ENCODE measurements at places on chromosomes 7 and 10.

- DNase-seq, result no peak
Measured at GRCh38 chr7:149261316-149261828, 624 bp upstream of the ZNF783 start.

DNA sequence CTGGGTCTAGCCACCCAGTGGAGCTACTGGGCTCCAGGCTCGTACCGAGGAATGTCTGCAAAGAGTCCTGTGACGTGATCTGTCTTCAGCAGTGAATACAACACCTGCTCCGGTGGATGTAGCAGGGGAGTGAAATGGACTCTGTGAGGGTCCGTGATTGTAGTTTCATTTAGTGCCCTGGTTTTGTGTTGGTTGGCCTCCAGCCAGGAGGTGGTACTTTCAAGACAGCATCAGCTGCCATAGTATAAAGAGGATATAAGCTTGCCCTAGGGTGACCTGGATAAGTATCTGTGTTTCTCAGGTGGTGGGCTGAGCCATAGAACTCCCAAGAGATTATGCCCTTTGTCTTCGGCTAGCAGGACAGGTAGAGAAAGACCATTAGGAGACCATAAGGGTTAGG, 24.6 kb upstream of the WNT2 start:
- DNase-seq, result no peak

- DNase-seq, result no peak
Measured at GRCh38 chr7:151058781-151059366, 515 bp upstream of the SLC4A2 start.

- DNase-seq, result no peak
Measured at GRCh38 chr10:38146579-38147333, 52.6 kb downstream of the ZNF37A start.

- no peak for DNase-seq
Measured at GRCh38 chr7:157384301-157384700, 47.5 kb downstream of the DNAJB6 start.

DNA sequence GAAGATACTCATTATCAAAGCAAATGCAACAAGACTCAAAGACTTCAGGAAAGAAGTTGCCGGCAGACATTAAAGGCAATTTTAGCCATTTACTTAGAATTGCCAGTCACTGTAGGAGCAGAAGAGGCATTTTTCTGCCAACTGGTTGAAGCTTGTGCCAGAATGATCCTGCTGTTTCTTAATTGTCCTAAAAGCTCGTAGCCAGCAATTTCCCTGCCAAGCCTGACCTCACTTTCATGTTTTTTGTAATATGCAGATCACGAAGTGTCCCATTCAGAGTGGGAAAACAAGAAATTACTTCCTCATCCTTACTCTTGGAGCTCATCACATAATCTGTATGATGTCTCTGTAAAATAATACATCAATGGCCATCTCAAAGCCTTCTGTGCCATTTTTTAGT, 130.9 kb upstream of the ANKRD1 start:
- peak; percentile 24 for DNase-seq

GRCh38 chr7:49636400-49636799, 137.0 kb upstream of the VWC2 start:
- DNase-seq, result no peak

DNA sequence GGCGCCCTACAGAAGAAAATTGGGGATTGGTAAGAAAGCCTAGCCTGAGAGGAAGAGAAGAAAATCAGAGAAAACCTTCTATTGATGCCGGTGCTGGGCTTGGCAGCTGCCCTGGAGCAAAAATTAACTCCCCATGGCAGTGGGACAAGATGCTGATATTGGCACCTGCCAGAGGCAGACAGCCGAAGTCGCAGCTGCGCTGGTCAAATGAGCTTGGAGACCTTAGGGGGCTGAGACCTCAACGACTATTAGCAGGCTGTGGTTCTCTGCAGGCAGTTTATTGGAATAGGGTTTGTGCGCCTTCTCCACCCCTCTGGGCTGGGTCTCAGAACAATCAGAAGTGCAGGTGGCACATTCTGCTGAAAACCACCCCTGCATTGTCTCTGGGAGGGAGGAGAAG, 213.7 kb downstream of the GFRA1 start:
- DNase-seq, result no peak

DNA sequence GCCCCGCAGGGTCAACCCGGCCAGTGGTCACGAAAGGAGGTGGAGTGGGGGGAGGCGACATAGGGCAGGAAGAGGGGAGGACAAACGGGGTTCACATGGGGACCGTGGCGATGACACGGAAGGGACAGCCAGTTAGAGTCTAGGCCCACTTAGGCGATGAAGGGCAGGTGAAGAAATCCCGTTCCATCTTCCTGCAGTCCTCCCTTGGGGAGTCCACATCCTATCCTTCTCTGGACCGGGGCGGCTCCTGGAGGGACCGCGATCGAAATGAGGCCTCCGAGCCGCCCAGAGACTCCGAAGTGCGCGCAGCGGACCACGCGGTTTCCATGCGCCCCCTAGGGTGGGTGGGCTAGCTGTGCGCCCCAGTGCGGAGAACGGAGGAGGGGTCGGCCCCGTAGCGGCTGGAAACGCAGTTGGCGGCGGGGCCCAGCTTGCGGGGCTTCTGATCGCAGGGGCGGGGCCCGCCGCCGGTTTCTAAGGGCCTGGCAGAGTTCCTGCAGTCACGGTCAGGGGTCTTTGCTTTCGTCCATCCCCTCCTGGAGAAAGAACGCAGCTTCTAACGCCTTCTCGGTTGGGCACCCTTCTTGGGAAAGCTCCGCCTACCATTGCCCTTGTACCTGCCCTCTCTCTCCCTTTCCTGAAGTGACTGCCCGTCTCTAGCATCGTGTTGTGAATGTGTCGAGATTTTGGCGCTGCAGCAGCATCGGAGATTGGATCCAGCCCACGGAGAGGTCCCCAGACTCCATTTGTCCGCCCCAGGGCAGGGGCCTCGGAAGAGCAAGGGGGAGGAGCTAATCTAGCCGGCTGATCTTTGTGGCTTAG, 17.9 kb upstream of the TMEM225B start:
- DNase-seq, result peak; percentile 27

DNA sequence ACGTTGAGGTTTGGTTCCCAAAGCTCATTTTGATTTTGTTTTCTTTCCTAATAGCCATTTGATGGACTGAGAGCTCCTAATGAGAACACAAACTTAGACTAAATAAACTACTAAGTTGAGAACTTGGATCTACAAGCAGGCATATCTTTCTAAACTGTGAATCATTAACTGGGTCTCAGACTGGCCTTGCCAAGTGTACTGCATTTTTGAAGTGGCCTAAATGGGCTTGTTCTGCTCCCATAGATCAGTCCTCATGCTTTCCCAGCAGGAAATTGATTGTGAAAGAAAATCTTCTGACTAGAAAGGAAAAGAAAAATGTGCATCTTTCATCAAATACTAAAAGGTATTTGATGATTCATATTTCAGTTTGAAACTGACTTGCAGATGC, 46.7 kb upstream of the RBM33 start:
- DNase-seq, result no peak

DNA sequence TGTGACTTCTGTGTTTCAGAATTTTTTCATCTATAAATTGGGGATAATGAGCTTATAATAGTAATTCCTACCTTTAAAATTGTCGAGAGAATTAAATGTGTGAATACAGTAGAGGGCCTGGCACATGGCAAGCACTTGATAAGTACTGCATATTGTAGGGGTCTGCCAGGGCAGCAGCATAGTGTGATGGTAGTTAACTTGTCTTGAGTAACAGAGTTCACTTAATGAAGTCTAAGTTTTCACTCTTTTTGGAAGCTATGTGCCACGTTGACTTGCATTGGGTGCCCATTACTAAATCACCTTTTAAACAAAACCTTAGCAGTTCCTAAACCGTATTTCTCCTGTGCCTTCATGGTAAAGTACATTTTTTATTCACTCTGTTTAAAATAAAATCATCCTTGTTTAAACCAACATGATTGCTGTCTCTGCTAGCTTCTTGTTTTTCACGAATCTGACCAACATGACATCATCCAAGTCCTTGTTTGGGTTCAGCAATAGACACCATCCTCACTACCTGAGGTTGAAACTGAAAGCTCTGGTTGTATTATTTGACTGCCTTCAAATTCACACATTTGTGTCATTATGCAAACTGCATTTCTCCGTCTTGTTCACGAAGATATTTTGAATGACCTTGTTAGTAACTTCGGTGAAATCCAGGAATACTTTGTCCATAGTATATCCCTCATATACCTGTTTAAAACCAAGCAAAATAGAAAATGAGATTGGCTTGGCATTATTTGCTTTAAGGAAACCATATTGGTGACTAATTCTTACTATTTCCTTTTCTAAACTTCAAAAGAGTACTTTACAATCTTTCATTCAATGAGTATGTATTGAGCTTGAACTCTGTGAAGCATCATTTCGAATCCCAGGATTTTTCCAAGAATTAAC, 340.2 kb downstream of the SUGCT start:
- DNase-seq, result no peak

DNA sequence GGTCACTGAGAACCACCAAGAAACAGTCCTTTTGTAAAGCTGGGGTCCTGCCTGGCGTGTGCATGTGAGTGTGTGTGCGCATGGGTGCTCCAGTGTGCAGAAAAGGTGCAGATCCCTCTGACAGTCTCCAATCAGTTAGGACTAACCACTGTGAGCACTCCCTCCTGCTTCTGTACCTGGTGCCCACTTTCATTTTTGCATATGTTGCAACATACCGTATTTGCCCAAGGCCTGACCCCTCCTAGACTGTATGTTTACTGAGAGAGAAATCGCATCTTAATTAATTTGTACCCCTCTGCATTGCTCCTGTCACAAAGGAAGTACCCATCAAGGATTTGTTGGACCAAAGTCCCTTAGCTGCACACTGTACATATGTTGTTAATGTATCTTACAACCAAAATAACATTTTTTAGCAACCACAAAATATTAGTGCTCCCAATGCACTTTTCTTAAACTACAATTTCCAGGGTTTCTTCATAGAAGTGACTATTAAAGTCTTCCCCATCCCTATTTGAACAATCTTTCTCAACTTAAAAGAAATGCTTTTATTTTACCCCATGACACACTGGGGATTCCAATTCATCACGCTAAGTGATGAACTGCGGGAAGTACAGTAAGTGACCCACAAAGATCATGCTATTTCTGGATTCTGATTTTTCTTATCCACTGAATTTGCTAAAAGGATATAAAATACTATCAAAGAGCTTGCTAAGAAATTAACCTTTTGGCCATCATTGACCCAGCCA, 16.6 kb downstream of the PAXIP1 start:
- DNase-seq, result no peak

GRCh38 chr7:50404392-50404791, 45.8 kb downstream of the FIGNL1 start:
- no peak for DNase-seq

- no peak for DNase-seq
Measured at GRCh38 chr7:154975984-154976383, 26.9 kb downstream of the PAXIP1 start.

DNA sequence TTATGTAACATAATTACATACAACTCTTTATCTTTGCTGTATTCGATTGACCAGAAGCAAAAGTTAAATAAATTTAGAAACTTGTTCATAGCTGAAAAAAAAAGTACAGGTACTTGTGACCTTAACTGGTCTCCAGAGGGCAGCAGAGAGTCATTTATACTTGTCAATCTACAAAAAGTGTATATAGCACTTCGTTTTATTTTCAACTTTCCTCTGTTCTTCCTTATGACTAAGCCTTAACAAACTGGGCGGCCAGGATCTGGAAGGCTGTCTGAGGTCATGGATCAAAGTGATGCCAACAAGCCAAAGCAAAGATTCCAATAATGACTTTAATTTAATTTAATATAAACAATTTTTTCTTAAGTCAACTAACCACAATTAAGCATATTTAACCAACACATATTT, 29.8 kb downstream of the C10orf67 start:
- no peak for DNase-seq

- no peak for DNase-seq
Measured at GRCh38 chr7:103805346-103805745, 184.1 kb downstream of the RELN start.

GRCh38 chr7:147978651-147979050, 611.9 kb upstream of the C7orf33 start:
- no peak for DNase-seq

DNA sequence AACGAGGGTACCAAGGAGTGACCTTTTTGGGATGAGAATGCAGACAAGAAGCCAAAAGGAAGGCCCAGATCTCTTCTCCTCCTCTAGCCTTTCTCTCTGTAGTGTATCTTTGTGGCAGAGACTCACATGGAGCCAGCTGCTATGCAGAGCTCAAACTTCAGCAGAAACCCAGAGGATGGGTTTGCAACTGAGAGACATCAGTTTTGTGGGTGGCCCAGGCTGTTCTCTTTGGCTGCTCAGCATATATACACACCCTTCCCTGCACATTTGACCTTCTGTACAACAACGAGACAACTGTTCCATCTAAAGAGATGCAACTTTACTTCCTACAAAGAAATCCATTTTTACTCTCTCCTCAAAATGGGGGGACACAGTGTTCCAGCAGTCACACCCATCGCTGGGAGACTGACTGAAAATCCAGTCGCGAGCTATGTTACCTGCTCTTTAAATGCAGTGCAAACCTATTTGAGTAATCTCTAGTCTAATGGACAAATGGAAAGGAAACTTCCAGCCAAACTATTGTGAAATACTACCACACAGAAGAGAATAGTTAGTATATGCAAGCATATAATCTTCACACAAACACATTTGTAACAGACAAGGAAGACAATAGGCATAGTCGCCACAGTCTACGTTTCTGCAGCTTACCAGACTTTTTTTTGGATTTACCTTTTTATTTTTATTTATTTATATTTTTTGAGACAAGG, 51.2 kb downstream of the GTF2I start:
- no peak for DNase-seq

- DNase-seq, result no peak
Measured at GRCh38 chr7:18829858-18830285, 287.6 kb downstream of the TWIST1 start.

GRCh38 chr7:44787041-44787440, 9.4 kb upstream of the PPIA start:
- DNase-seq, result no peak

DNA sequence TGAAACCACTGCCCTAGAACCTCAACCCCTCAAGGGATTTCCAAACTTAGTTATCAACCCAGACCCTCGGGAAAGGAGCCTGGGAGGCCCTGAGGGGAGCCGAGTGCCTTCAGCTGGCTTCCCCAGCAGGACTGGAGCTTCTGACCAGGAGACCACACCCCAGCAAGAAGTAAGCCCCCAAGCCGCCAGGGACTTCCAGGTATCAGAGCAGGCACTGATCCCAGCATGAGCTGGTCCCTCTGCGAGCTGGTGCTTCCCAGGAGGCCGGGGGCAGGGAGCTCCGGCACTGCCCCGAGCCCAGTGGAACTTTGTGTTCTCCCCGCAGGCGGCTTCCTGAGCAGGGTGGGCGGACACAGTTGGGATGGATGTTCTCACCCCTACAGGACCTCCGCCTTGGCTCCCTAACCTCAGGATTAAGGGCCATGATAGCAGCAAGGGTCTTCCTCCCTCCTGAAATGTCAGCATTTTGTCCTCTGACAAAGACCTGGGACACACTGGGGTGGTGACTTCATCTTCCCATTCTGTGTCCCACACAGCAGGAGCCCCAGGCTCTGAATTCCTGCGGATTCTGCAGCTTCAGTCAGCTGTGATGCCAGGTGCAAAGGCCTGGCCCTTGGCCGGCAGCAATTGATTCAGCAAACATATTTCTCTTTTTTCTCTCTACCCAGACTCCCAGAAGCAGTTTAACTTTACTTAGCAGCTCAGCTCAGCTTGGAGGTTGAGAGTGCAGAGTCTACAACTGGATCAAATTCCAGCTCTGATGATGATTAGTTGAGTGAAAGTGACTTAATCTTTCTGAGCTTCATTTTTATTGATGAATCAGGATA, 11.6 kb downstream of the ATP6V0E2 start:
- no peak for DNase-seq
